ENCODE measurements at places on chromosomes 16 and 17.

DNA sequence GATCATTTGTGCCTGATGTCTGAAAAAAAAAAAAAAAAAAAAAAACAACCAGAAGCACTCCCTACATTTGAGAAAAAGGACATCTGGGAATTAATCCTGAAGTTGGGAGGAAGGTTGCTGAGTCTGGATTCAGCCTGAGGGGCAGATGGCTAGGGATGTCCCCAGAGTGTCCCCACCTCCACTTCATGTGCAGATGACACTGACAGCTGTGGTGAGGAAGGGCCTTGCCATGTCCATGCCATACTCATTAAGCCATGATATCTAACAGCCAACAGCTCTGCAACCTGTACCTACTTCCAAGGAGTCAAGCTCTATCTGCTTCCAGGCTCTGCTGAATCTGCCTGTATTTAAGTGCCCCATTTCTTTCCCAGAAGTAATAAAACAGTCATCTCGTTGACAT, 356.0 kb downstream of the CA10 start:
- no peak for DNase-seq

- DNase-seq = no peak
These were observed 15.3 kb upstream of the TBX2 start for GRCh38 chr17:61384354-61384691.

GRCh38 chr17:57420734-57421717, 164.7 kb downstream of the MSI2 start:
- no peak for DNase-seq

DNA sequence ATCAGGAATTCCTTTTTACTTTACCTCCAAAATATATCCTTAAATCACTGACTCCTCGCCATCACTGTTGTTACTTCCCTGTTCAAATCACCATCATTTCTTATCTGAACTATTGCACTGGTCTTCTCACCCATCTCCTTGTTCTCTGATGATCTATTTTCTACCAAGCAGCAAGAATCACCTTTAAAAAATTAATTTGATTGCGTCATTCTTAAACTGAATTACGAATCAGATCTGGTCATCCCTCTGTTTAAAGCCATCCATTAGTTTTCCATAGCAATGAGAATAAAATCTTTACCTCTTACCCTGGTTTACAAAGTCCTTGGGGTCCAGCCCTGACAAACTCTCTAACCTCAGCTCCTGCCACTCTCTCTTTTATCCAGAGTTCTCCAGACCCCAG, 14.6 kb downstream of the PCTP start:
- DNase-seq = no peak

DNA sequence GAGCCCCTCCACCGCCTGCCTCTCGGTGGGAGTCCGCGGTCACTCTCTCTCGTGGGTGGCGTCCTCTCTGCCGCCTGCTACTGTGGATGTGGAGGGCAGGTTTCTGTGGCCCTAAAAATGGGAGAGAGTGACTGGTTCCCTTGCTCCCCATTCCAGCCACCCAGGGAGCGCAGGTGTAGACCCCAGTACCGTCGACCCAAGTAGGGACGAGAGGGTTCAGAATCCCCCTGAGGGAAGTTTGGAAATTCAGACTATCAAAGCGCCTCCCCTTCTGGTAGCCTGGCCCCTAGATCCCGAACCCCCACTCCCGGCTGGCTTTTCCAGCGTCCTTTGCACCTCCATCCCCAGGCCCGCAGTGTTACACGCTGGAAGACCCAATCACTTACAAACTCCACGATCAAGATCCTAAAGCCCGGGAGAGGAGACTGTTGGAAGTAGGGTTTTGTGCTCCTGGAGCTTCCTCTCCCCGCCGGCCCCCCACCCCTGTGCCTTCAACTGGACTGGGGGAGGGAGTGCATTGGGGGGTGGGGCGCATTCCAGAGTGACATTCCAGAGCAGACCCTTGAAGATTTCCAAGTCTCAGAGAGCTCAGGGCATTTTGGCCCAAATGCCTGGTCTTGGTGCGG, 991 bp downstream of the GPRC5C start:
- peak; percentile 69 for DNase-seq

DNA sequence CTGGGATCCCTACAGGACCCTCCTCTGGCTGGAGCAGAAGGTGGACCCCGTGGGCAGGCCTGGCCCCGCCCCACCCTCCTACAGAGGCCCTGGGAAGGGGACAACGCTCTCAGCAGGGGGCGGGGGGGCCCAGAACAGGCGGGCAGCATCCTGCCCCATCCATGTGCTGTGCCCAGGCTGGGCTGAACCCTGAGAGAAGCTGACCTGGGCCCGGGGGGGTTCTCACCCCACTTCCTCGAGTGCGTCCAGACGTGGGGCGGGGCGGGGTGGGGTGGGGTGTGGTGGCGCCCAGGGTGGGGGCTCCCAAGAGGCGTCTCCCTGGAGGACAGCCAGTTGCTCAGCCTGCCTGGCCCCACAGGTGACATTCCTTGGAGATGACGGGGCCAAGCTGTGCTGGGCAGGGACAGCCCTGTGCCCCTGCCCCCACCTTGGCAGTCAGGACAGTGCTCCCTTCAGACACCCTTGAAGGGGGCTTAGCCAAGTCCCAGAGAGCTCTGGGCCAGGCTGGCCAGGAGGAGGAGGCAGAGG, 390 bp upstream of the UNC13D start:
- DNase-seq = peak; percentile 88

- peak; percentile 67 for DNase-seq
These were observed 7.3 kb downstream of the NT5C start for GRCh38 chr17:75124041-75124818.

DNA sequence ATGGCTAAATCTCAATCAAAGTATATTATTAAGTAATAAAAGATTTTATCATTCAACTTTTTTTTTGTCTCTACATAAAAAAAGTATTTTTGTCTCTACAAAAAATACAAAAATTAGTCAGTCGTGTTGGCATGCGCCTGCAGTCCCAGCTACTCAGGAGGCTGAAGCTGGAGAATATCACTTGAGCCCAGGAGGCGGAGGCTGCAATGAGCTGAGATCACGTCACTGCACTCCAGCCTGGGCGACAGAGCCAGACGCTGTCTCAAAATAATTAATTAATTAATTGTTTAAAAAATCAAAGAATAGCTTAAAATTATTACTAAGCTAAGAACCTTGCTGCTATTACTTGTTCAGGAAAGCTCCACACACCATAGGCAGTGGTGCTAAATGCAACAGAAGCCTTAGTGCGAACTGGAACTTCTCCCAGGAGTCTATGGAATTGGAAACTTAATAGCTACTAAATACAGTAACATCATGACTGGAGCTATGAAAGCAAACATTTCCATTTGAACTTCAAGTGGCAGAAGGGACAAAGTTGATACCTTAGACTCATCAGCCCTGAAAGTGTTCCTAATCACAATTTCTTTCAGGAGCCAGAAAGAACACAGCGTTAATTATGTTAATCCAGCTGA, 22.6 kb downstream of the ADCY9 start:
- DNase-seq = no peak
